ENCODE measurements at places on chromosomes 6 and 20.

GRCh38 chr6:411402-412145 lies 20.0 kb downstream of the IRF4 start:
- no peak for DNase-seq

- DNase-seq: no peak
Measured at GRCh38 chr20:1844325-1845162, 50.7 kb upstream of the SIRPA start.

- DNase-seq: no peak
Measured at GRCh38 chr6:3388786-3389185, 68.1 kb downstream of the SLC22A23 start.

DNA sequence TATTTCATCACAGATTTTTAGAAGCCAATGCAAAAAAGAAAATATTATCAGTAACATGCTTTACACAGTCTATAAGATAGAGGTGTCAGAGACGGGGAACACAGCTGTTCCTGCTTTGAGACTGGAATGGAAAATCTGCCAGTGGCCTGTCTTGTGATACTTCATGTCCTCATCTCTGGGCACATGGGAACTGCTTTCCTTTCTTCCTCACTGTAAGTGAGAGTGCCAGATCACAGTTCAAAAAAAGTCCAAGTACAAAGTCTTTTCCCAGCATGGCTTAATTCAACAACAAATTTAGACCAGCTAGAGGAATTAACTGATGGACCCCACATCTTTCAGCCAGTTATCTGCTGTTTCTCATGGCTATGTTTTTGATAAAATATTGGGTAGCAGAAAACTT lies 490.4 kb downstream of the CDKAL1 start:
- no peak for DNase-seq

- DNase-seq: peak; percentile 82
Measured at GRCh38 chr6:23659125-23659524, 466.9 kb upstream of the NRSN1 start.

- DNase-seq: no peak
Measured at GRCh38 chr20:44273231-44274215, 26.4 kb downstream of the GDAP1L1 start.

GRCh38 chr6:52725535-52726192 lies 37.6 kb downstream of the GSTA2 start:
- DNase-seq: peak; percentile 72

DNA sequence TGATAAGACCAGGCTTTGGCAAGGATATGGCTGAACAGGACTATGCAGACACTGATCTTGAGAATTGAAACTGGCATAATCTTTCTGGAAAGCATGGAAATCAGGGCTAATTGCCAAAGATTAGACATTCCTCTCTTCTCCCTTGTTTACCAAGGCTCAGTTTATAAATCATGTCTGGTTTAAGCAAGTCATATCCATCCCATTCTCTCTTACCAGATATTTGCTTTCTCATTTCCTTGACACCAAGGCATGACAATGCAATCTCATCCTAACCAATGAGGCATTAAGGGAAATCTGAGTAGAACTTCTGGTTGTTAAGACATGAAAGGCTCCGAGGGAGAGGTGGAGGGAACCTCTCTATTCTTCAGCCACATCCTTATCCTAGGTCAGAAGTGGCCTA lies 110.3 kb upstream of the CEP85L start:
- DNase-seq: no peak

- no peak for DNase-seq
Measured at GRCh38 chr6:46706464-46706863, 18.8 kb downstream of the TDRD6 start.

DNA sequence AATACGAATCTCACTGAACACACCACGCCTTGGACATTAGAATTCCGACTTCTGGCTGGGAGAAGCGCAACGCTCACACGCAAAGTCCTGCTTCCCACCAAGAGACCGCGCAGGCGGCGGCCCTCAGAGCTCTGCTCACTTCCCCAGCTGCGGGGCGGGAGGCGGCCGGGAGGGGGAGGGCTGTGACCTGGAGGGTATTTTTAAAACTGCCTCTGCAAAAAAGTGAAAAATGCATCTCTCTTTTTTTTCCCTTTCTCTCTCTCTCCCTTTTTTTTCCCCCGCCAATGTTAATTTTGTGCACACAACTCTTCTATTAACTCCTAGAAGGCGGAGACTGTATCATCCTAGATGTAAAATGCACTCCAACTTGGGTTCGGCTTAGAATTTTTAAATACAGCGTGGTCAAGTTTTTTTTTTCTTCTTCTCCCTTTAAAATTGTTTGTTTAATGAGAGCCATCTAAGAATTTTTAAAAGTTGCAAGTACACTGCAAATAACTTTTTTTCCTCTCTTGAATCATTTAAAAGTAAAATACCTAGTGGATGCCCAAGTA lies 66.4 kb downstream of the STX11 start:
- DNase-seq: no peak

- peak; percentile 41 for DNase-seq
Measured at GRCh38 chr6:124119596-124119995, 315.9 kb downstream of the NKAIN2 start.

- no peak for DNase-seq
Measured at GRCh38 chr6:154782193-154782592, 49.0 kb downstream of the SCAF8 start.

- DNase-seq: no peak
Measured at GRCh38 chr6:129007701-129008373, 124.9 kb downstream of the LAMA2 start.

GRCh38 chr6:142184307-142184706 lies 37.2 kb downstream of the VTA1 start:
- DNase-seq: no peak

- no peak for DNase-seq
Measured at GRCh38 chr20:631101-631500, 21.0 kb upstream of the TCF15 start.

DNA sequence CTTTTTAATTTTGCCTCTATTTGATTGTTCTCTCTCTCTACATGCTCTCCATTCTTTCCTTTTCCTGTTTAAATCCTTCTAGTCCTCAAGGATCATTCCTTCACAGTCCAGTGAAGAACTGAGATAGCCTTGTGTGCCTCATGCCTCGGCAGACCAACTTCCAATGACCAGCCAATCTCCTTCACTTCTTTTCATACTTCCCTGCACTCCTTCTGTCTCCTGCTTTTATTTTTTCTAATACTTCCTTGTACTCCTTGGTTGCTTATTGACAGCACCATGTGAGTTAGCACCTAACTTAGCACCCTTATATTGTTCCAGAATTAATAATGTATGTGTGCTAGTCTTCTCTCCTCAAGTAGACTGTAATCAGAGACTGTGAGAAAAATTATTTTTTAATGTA lies 246.8 kb downstream of the ADGRG6 start:
- DNase-seq: no peak

GRCh38 chr6:73675466-73676098 lies 20.4 kb upstream of the CD109 start:
- peak; percentile 42 for DNase-seq

DNA sequence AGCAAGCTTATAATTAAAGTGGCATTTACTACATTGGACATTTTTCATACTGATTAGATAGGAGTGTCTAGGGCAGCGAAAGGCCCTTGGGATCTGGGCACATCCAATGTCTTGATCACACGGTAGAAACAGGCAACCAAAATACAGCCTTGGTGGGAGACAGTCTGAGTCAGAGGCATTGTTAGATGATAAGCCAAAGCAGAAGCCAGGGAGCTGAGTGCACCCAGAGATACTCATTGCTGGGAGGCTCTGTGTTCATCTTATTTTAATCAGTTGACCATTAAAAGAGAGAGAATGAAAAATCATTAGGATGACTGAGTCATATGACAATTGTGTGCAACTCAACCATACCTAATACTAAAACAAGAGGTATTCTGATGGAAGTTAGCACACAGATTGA lies 109.5 kb downstream of the LCA5 start:
- no peak for DNase-seq

DNA sequence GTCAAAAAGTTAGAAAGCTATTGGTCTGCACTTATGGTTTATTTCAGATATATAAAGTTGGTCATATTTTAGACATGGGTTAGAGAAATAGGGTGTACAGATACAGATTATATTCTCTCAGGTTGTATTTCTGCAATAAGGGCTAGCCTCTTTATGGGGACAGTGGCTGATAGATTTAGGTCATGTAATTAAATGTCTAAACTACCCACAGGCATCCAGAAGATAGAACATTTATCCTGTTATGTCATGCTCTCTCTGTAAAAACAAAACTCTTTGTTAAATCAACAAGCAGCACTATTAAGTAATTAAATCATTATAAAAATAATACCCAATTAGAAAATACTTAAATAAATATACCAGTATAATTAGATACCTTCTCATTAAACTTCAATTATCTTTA lies 612.6 kb upstream of the CITED2 start:
- DNase-seq: no peak

- DNase-seq: no peak
Measured at GRCh38 chr6:168171673-168172353, 92.8 kb upstream of the FRMD1 start.

DNA sequence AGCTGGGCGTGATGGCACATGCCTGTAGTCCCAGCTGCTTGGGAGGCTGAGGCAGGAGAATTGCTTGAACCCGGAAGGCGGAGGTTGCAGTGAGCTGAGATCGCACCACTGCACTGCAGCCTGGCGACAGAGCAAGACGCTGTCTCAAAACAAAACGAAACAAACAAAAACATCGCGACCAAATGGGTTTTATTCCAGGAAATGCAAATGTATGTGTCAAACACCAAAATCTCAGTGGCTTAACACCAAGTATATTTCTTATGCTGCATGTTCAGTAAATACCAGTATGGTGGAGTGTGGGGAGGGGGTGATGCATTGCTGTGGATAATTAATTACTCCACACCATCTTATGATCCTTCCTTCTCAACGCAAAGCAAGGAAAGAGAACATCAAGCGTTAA lies 28.1 kb downstream of the ACTR5 start:
- no peak for DNase-seq

DNA sequence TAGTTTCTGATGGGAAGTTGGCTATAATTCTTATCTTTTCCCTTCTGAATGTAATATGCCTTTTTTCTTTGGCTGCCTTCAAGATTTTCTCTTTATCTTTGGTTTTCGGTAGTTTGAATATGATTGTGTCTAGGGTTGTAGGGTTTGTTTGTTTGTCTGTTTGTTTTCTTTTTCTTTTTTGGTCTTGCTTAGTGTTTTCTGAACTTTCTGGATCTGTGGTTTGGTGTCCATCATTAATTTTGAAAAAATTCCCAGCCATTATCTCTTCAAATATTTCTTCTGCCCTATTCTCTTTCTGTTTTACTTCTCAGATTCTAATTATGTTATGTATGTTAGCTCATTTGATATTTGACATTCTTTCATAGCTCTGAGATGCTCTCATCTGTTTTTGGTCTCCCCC lies 79.4 kb downstream of the CHMP4B start:
- DNase-seq: no peak

- no peak for DNase-seq
Measured at GRCh38 chr20:21325296-21325695, 22.2 kb downstream of the XRN2 start.

DNA sequence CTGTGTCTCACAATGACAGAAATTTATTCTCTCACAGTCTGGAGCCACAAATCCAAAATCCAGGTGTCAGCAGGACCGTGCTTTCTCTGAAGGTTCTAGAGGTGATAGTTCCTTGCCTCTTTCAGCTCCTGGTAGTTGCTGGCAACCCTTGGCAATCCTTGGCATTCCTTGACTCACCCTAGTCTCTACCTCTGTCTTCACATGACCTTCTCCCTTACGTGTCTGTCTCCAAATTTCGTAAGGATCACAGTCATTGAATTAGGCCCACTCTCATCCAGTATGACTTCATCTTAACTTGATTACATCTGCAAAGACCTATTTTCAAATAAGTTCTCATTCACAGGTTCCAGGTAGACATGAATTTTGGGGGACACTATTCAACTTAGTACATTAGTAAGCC lies 143.1 kb downstream of the CEP57L1 start:
- no peak for DNase-seq

- no peak for DNase-seq
Measured at GRCh38 chr20:64041781-64042053, 5.7 kb downstream of the C20orf204 start.

Data from NCI-H1092 treated with DMSO at 0.1 percent for 48 hours (cell line).